RKO (cell line): ENCODE measurements at places on chromosomes 16 and 17.

DNA sequence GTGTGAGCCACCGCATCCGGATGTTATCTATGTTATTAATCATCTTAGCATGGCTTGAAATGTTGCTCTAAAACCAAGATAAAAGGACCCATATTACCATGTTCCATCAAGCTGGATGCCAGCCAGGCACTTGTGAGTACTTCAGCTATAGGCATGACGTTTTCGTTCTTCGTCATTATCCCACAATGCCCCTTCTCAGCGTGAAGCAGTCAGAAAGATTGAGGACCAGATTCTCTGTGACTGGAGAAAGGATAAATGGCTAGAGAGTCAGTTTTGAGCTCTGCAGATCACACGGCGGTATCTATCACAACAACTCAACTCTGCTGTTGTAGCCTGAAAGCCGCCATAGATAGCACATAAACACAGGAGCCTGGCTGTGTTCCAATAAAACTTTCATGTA, 29.8 kb upstream of the LCMT1 start:
- no peak for DNase-seq

GRCh38 chr17:51132964-51133319, 12.3 kb upstream of the SPAG9 start:
- DNase-seq, result no peak

GRCh38 chr17:9009737-9010136, 11.6 kb upstream of the NTN1 start:
- no peak for DNase-seq

DNA sequence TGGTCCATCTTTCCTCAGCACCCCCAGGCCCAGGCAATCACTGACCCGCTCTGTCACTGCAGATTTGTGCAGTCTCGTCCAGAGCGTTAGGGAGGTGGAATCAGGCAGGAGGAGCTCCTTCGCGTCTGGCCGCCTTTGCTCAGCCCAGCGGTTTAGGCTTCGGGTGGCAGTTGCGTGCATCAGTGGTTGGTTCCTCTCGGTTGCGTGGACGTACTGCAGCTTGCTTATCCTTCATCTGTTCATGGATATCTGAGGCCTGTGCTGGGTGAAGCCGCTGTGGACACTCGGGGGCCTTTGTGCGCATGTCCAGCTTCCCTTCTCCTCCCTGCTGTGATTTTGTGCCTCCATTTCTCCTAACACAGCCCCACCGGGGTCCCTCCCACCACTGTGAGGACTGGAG, 4.7 kb upstream of the P2RX1 start:
- no peak for DNase-seq

GRCh38 chr17:42655528-42655927, 3.6 kb upstream of the TUBG2 start:
- DNase-seq, result no peak

DNA sequence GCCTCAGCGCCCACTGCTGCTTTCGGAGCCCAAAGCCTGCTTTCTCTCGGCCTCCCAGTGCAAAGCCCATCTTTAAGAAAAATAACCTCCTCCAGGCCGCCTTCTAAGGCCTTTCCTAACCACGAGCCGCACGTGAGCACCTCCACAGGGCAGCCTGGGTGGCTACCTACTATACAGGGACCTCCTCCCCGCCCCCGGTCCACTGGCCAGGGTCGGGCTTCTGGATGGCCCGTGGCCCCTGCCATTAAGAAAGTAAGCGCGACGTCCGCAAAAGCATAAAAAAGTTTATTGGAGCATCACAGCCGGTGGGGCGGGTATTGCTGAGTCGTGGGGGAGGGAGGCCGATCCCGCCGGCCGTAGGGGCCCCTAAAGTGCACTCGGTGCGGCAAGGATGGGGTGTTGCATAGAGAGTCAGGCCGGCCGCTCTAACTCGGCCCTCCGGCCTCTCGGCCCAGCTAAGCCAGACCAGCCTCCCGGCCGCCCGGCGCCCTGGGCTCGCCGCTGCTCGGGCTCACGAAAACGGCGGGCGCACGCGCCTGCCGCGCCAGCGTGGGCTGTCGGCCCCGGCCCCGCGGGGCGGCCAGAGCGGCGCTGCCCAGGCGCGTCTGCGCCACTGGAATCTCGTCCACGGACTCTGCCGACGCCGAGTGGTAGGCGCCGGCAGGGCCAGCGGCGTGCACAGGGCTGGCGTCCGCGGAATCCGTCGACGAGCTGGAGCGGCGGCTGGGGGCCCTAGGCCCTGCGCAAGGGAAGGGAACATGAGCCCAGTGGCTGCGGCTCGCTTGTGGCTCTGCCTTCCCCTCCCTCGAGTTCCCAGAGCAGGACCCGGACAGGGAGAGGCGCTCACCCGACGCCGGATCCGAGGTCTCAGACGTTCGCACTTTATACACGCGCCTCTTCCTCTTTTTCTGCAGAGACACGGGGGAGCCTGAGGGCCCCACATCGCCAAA, 1.1 kb upstream of the TPPP3 start:
- no peak for DNase-seq

GRCh38 chr17:63613663-63614062, 8.6 kb upstream of the MAP3K3 start:
- no peak for DNase-seq

GRCh38 chr17:21082001-21082436, 39.2 kb upstream of the USP22 start:
- no peak for DNase-seq

GRCh38 chr16:47310792-47311211, 150.1 kb downstream of the ITFG1 start:
- no peak for DNase-seq

- DNase-seq, result no peak
Measured at GRCh38 chr17:59002848-59003247, 103.8 kb downstream of the TRIM37 start.

DNA sequence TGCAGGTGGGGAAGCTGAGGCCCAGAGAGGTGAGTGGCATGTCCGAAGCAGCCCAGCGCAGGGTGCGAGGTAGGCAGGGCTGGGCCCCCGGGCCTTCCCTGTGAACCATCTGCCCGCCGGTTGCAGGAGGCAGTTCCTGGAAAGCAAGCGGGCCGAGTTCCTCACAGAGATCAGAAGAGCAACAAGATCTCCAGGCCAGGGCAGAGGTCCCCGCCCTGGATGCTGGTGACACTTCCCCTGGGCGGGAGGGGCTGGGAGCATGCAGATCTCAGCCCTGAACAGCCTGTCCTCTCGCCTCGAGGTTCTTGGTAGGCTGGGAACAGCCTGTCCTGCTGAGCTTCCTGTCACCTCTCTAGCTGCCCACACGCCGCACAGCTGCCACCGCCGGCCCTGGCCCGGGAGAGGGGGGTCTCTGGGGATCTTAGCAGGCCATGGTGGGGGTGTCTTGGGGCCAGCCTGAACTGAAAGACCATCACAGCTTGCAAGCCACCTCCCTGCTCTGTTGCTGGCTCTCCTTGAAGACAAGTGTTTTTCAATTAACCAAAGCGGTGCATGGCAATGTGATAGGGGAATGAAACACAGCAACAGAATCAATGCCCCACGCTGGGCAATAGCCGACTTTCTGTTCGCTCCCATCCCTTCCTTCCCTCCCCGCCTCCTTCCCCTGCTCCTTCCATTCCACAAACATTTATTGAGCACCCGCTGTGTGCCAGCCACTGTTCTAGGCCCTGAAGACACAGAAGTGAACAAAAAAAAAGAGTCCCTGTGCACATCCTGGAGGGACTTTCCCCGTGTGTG, 31.7 kb downstream of the SOCS1 start:
- no peak for DNase-seq

DNA sequence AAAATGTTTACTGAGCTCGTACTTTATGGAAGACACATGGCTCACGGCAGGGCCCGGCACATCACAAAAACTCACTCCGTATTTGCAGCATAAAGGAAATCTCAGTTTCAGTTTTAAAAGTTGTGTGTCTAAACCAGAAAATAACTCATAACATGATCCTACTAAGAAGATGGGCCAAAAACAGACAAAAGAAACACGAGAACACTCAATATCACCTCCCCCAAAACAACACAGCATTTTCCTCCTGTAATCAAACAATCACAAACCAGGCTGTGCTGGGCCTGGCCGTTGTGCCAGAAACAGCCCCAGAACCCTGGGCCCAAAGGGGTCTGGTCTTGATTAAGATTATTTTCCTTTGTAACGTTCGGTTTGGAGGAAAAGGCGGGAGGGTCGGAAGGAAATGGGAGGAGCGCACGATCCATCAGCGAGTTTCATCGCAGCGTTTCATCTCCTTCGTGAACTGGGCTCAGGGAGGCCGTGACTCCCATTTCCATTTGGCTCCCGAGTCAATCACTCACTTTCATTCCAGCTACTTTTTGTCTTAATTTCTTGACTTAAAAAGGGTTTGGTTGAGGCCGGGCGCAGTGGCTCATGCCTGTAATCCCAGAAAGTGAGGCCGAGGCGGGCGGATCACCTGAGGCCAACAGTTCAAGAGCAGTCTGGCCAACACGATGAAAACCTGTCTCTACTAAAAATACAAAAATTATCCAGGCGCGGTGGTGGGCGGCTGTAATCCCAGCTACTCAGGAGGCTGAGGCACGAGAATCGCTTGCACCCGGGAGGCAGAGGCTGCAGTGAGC, 61.4 kb downstream of the NXN start:
- no peak for DNase-seq

DNA sequence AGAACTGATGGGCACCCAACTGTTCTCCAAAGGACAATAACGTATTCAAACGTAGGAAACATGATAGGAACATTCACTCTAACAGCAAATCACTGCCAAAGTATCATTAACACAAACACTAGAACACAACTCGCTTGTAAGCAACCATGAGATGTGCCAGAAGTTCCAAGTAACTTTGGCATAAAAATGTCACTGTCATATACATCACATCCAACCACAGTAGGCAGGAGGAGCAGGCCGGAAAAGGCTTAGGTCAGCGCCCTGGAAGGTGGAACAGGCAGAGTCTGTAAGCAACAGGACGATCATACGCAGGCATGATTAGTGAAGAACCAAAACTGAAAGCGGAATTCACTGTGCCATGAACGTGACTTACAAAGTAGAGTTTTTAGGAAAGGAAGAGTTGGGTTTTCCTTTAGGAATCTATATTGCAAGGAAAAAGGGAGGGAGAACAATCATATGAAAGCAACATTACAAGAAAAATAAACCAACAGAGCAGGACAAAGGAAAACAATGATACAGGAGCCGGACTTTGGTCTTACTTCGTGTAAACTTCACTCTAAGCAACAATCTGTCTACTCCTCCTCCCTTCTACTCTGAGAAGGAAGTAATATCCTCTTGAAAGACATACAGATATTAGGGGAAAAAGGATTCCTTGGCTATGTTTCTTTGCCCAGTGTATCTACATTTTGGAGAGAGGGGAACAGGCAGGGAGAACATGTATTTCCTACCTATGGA, 52.3 kb downstream of the YWHAE start:
- no peak for DNase-seq

DNA sequence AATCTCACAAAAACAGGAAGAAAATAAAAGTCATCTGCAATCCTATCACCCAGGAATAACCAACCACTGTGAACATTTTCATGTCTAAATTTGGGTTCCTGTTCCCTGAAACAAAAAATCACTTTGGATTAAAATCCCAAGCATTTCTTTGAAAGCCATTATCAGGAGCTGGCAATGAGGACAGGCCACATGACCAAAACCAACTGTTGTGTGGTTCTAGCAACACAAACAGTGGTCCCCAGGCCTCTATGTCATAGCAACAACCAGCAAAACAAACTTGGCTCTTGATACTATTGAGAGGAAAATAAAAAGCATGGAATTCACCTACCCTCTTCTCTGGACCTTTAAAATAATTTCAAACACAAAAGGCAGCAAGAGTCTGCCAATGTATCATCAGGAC, 252.5 kb downstream of the SLC39A11 start:
- DNase-seq, result no peak
